ENCODE measurements at places on chromosomes 16 and 17.

DNA sequence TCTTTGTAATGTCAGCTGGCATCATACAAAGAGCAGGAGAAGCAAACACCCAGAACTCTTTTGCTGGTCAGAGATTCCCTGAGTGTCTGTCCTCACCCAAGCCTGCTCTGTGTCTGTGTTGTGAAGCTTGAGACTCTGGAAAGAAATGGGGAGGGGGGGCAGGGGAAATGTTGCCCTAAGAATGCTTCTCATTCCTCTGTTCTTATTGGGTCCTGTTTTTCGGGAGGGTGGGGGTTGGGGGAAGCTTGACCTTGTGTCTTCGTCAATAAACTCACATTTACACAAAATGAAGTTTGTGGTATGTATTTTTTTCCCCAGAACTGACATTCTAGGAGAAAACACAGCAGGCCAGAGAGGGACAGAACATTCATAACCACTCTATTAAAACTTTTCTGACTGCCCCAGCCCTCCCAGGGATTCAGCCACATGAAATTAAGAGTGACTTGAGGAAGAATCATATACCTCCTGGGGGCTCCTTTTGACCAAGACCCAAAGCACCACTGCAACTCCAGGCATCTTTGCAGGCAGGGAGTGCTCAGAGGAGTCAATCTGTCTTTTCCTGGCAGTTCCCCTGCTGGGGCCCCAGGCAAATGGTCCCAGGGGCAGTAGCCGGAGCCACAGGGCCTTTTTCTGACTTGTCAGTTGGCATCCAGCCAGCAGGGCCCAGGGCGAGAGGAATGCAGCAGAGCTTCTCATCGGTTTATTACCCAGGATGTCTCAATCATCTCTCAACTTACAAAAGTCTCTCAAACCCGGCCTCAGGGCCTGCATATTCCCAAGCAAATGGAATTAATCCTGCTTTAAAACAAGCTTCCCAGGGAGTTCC, 5.1 kb upstream of the RASL10B start:
- no peak for DNase-seq

- no peak for DNase-seq
Observed at GRCh38 chr16:56506941-56507340, 12.9 kb downstream of the BBS2 start.

DNA sequence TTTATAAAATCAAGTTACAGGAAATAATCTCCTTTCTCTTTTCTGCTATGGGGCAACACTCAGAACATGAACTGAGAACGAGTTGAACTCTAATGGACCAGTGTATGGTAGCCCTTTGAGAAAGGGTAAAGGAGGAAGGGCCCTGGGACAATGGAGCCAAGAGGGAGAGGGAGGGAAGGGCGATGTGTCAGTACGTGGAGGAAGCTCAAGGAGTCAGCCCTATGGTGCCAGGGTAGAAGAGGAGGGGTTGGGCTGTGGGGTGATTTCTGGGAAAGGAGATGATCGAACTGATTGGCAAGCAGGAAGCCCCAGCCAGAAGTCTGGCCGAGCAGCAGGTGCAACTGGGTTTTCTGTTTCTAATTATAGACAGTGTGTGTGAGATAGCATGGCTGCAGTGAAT, 4.3 kb upstream of the WIPI1 start:
- no peak for DNase-seq

GRCh38 chr16:68519225-68519745, 19.8 kb upstream of the ZFP90 start:
- no peak for DNase-seq

- DNase-seq: no peak
Observed at GRCh38 chr17:82235775-82236141, 6.9 kb downstream of the SLC16A3 start.

- DNase-seq: no peak
Observed at GRCh38 chr17:79065105-79065670, 9.4 kb upstream of the ENGASE start.

- DNase-seq: no peak
Observed at GRCh38 chr16:58002416-58002800, 1.2 kb downstream of the USB1 start.

DNA sequence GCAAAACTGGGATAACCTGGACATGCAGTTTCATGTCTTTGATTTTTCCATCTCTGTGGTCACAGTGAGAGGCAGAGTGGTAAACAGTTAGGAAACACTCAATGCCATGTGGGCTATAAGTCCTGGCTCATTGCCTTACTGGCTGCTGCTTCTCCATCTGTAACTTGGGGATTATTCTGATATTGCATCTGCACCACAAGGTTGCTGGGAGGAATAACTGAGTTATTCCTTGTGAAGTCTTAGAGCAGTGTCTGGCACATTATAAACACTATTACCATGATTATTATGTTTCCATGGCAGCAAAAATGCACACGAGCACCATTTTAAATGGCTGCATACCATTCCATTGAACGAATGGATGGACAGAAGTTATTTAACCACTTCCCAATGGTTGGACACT, 111.7 kb upstream of the CDH5 start:
- DNase-seq: no peak

DNA sequence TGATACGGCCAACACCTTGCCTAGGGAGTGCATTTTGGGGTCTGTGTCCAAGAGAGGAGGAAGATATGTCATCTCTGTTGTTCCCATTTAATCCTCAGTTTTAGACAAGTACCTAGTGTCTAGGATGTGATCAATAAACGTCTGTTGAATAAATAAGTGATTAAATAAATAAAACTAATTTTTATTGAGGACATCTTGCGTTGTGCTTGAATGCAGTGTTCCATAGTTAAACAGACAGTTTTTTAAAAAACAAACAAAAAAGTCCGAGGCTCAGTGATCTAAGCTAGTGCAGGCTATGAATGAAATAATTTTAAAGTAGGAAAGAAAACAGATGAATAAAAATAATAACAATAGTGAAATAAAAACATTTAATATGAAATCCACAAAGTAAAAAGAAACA, 283.0 kb upstream of the MAF start:
- no peak for DNase-seq

DNA sequence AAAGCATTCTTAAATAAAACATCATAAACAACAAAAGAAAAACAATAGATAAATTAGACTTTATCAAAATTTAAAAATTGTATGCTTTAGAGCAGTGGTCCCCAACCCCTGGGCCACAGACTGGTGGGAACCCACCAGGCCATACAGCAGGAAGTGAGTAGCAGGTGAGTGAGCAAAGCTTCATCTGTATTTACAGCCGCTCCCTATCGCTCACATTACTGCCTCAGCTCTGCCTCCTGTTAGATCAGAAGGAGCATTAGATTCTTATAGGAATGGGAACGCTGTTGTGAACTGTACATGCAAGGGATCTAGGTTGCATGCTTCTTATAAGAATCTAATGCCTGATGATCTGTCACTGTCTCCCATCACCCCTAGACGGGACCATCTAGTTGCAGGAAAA, 51.5 kb downstream of the GNAO1 start:
- DNase-seq: no peak

DNA sequence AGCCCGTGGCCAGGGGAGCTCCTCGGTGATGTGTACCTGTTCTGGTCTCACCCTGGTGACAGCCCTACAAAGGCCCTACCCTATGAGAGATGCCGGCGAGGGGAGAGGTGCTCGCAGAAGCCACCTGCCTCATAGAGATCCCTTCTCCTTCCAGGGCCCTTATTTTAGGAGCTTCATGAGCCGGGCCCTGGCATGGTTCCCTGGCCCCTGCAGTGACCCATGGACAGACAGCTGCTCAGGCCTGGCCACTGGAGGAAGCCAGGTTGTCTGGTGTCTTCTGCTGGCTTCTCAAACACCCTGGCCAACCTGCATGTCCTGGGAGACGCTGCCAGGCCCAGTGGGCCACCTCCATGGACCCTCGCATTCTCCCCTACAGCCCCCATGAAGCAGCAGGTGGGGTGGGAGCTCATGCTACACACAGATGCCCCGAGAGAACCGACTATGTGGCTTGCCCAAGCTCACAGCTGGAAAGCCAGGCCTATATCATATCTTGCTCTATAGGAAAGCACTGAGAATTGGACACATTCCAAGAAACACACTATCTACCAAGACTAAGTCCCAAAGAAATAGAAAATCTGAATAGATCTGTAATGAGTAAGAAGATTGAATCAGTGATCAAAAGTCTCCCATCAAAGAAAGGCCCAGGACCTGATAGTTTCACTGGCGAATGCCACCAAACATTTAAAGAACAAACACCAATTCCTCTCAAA, 7.2 kb upstream of the AATK start:
- no peak for DNase-seq

GRCh38 chr16:81937305-81938038, 73.8 kb downstream of the SDR42E1 start:
- no peak for DNase-seq

GRCh38 chr17:78128551-78129350, at the start of gene TMC6:
TMC6 (minus strand) TSS chr17:78128755; CDS start chr17:78126832, 1,923 bp downstream.
- DNase-seq: peak; percentile 66

DNA sequence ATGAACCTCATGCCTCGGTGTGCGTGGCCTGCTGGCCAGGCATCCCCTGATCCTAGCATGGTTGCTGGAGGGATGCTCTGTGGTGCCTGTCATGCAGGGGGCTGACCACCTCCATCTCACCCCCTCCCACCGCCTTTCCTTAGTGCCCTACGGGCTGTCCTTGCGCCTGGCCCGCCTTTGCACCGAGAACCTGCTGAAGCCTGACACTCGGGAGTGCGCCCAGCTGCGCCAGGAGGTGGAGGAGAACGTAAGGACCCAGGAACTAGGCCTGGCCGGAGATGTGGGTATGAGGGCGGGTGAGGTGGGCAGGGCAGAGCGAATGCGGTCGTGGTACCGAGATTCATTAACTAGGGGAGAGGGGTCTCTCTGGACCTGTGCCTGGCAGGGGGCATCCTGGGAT, 19.0 kb downstream of the ITGB4 start:
- DNase-seq: no peak

GRCh38 chr17:38867179-38867967, 2.5 kb upstream of the LASP1 start:
- peak; percentile 71 for DNase-seq

- DNase-seq: no peak
Observed at GRCh38 chr16:64440005-64440404, 681.9 kb downstream of the CDH11 start.

DNA sequence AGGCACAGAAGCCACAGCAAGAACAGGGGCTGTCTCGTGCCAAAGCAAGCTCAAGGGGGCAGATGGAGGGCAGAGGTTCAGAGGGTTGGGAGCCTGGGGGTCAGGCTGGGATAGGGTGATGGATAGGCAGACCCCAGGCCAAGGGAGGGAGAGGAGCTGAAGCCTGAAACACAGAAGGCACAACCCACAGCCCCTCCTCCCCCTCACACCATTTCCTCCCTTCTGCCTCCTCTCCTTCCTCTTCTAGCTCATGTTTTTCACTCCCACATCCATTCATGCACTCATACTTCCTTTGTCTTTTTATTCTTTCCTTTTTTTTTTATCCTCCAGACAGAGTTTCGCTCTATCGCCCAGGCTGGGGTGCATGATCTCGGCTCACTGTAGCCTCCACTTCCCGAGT, 61.1 kb downstream of the SOCS1 start:
- no peak for DNase-seq

GRCh38 chr17:67620636-67621035, 97.1 kb upstream of the NOL11 start:
- DNase-seq: no peak

- DNase-seq: no peak
Observed at GRCh38 chr16:83005653-83006160, 378.9 kb downstream of the CDH13 start.

DNA sequence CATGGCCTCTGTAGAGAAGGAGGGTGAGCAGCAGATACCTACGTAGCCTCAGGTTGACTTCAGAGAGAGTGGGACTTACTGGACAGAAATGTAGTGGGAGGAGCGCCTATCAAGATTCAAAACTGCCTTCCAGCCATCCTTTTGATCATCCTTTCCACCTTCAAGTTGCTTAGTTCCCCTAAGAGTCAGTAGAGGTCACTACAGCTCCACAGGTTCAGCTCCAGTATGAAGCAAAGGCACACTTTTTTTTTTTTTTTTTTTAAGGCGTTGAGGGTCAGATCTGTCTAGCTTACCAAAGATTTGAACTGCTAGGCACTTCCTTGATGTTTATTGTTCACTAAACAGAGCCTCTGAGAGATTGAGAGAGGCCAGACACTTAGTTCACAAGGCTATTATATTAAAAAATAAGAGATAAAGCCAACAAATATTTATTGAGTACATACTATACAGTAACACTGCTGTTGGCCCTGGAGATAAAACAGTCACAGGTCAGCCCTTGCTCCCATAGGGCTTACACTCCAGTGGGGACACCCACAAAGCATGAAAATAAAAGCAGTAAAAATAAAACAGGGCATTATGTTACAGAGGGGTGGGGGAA, 3.1 kb downstream of the RNF227 start:
- no peak for DNase-seq

DNA sequence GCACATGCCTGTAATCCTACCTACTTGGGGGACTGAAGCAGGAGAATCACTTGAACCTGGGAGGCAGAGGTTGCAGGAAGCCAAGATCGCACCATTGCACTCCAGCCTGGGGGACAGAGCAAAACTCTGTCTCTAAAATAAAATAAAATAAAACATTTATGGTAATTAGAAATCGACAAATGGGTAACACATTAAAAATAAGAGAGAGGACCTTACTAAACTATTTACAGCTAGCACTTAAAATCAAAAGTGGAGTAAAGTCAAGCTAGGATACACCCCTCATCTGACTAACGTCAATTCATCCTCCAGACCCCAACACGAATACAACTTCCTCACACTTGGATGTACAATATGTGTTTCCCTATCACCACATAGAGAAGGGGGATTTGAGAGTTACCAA, 27.8 kb upstream of the RHOT1 start:
- DNase-seq: no peak

DNA sequence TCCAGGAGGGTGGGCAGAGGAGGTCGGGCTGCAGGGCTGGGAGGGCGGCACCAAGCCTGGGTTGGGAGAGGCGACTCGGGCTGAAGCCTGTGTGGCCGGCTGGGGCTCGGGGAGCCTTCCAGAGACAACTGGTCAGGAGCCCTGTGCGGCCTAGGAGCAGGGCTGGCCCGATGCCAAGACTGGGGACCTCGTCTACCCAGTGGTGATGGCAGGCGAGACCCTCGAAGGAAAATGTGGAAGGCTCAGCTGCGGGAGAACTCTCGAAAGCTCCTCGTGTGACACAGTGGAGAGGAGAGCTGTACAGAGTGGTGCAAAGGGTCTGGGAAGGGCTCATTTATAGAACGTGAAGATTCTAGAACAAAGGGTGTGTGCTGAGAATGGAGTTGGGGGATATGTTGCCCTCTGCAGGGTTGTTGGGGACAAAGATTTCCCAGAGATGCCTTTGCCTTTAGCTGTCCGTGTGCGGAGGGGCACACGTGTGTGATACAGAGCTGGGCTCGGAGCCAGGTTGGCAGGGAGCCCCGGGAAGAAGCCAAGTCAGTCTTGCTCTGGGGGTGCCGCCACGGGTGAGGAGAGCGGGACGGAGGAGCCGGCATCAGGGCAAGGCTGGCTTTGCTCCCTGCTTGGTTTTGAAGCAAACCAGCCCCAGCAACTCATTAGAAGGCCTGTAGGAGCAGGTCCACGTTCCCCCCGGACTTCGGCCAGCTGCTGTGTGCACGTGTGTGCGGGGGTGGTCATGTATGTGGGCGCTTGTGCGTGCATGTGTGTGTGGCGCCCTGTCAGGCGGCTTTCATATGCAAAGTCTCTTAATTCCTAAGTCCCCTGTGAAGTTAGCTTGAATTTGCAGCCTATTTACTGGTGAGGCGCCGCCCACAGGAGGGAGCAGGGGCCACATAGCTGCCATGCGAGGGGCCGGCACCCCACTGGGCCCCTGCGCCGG, 132.4 kb upstream of the CHMP6 start:
- peak; percentile 76 for DNase-seq
